Thoracic aorta (tissue), 2 donors: ENCODE measurements at places on chromosomes 12 and 14. TPM values are rescaled to one million over a fixed set of nuclear protein-coding genes. Genes with fewer than 3 reads are reported as not detected.
A peak's percentile ranks its signal among the peaks of the same experiment; 100 is the strongest.

- no peak overlapping the region for H3K27ac ChIP-seq
- H3K4me3 ChIP-seq: peak overlapping the region; percentile 11
- no peaks in the 10 kb centered on the region for H3K27me3 ChIP-seq
Measured at GRCh38 chr14:68663385-68664076, 129.3 kb downstream of the ZFP36L1 start.

DNA sequence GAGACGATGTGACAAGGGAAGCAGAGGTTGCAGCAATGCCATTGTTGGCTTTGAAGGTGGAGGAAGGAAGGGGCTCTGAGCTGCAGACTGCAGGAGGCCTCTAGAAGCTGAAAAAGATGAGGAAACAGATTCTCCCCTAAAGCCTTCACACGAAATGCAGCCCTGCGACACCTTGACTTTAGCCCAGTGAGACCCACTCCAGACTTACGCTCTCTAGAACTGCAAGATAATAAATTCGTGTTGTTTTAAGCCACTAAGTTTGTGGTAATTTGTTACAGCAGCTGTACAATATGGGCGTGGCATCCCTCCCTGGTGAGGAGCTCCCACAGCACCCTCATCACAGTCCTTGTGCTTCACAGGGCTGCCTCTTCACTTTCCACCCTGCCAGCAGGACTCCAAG is 53.2 kb downstream of the GOLGA5 start:
- no peak overlapping the region for H3K4me3 ChIP-seq
- H3K36me3 ChIP-seq: peaks cover 3% of the 10 kb centered on the region
- DNase-seq: no peak

DYRK2 gene
- total RNA-seq: 35.3 TPM

GRCh38 chr14:21298358-21298757 is 18.5 kb downstream of the RPGRIP1 start:
- H3K27ac ChIP-seq: no peak overlapping the region
- H3K4me3 ChIP-seq: no peak overlapping the region
- no peaks in the 10 kb centered on the region for H3K27me3 ChIP-seq
- H3K4me1 ChIP-seq: no peaks in the 10 kb centered on the region
- DNase-seq: no peak

GRCh38 chr12:108666401-108666881 is 32.7 kb upstream of the SELPLG start:
- H3K36me3 ChIP-seq: no peaks in the 10 kb centered on the region
- no peaks in the 10 kb centered on the region for H3K27me3 ChIP-seq
- DNase-seq: no peak
- H3K4me1 ChIP-seq: peaks cover 52% of the 10 kb centered on the region

FLVCR2 gene
- total RNA-seq: 6.2 TPM

DNA sequence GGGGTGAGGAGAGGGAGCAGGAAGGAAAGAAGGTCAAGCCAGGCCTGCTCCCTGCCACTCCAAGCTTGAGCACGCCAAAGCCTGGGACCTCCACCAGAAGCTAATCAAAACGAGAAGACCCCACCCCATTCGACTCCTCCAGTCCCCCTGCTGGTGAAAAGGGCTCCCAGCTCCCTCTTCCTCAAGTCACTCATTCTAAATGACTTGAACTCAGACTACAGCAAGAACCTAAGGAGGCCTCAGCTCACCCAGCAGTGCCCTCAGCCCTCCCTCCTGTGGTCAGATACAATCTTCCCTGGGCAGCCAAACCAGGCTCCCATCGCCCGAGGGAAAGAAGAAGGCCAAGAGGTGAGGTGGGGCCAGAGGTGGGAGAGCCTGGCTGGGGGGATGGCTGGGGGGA is 17.4 kb downstream of the HDAC7 start:
- H3K27ac ChIP-seq: peak overlapping the region; percentile 55
- peak overlapping the region; percentile 3 for H3K4me3 ChIP-seq
- peaks cover 11% of the 10 kb centered on the region for H3K36me3 ChIP-seq
- H3K4me1 ChIP-seq: peaks cover 94% of the 10 kb centered on the region
- no peaks in the 10 kb centered on the region for H3K27me3 ChIP-seq

KRT4 gene
- not detected for total RNA-seq

DLK1 gene
- not detected for total RNA-seq

DNA sequence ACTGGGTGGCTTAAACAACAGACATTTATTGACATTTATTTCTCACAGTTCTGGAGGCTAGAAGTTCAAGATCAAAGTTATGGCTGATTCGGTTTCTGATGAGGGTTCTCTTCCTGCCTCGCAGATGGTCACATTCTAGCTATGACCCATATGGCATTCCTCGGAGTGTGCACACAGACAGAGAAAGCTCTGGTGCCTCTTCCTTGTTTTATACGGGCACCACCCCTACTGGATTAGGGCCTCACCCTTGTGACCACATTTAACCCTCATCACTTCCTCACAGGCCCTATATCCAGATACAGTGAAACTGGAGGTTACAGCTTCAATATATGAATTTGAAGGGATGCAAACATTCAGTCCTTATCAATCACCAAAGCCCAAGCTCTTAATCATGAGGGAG is 77.0 kb upstream of the OVCH1 start:
- DNase-seq: no peak
- no peak overlapping the region for H3K4me3 ChIP-seq
- no peak overlapping the region for H3K27ac ChIP-seq
- H3K36me3 ChIP-seq: no peaks in the 10 kb centered on the region

KLHL33 gene
- total RNA-seq: 0.14 TPM

GUCY2C gene
- total RNA-seq: 0.14 TPM

- H3K27ac ChIP-seq: peak within 1 kb of the TSS; percentile 99
- peak; percentile 90 for DNase-seq
Measured at GRCh38 chr12:12891080-12891880, at the start of gene GPRC5A. Gene GPRC5A (plus strand): TSS chr12:12891562. CDS start chr12:12908250, 16,688 bp downstream.

- no peak overlapping the region for H3K27ac ChIP-seq
- no peak overlapping the region for H3K4me3 ChIP-seq
- no peaks in the 10 kb centered on the region for H3K36me3 ChIP-seq
Measured at GRCh38 chr12:89211456-89211855, 140.8 kb downstream of the DUSP6 start.

ARID4A gene
- total RNA-seq: 38.0 TPM

- peaks cover 37% of the 10 kb centered on the region for H3K4me1 ChIP-seq
- no peak overlapping the region for H3K4me3 ChIP-seq
- H3K36me3 ChIP-seq: no peaks in the 10 kb centered on the region
- no peaks in the 10 kb centered on the region for H3K27me3 ChIP-seq
- no peak overlapping the region for H3K27ac ChIP-seq
- no peak for DNase-seq
Measured at GRCh38 chr12:47095446-47096236, 15.9 kb upstream of the AMIGO2 start.

- H3K4me1 ChIP-seq: peaks cover 37% of the 10 kb centered on the region
- no peaks in the 10 kb centered on the region for H3K36me3 ChIP-seq
- no peak overlapping the region for H3K27ac ChIP-seq
Measured at GRCh38 chr14:68305738-68306137, 486.2 kb downstream of the RAD51B start.

DNA sequence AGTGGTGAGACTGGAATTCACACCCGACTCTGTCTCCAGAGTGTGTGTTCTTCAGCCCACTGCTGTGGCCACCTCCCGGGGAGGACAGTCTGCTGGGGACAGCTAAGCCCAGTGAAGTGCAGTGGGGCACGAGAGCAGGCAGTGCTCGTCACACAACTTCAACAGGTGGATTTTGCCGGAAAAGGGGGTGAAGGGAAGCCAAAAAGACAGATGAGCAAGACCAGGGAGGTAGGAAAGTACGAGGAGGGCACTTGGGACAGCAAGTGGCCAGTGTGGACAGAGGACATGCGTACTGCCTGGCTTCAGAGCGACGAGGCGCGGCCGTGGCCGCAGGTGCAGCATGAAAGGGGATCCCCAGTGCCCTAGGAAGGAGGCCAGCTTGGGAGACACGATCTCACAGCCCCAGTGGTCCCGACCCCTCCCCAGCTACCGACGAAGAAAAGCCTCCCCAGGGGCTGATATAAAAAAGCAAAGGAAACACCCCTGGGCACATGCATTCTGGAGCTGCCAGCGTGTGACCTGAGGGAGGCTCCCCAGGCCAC is 96.1 kb downstream of the FBXL14 start:
- H3K36me3 ChIP-seq: no peaks in the 10 kb centered on the region
- H3K27me3 ChIP-seq: no peaks in the 10 kb centered on the region
- H3K4me3 ChIP-seq: no peak overlapping the region
- DNase-seq: no peak
- H3K4me1 ChIP-seq: peaks cover 27% of the 10 kb centered on the region
- no peak overlapping the region for H3K27ac ChIP-seq

DNA sequence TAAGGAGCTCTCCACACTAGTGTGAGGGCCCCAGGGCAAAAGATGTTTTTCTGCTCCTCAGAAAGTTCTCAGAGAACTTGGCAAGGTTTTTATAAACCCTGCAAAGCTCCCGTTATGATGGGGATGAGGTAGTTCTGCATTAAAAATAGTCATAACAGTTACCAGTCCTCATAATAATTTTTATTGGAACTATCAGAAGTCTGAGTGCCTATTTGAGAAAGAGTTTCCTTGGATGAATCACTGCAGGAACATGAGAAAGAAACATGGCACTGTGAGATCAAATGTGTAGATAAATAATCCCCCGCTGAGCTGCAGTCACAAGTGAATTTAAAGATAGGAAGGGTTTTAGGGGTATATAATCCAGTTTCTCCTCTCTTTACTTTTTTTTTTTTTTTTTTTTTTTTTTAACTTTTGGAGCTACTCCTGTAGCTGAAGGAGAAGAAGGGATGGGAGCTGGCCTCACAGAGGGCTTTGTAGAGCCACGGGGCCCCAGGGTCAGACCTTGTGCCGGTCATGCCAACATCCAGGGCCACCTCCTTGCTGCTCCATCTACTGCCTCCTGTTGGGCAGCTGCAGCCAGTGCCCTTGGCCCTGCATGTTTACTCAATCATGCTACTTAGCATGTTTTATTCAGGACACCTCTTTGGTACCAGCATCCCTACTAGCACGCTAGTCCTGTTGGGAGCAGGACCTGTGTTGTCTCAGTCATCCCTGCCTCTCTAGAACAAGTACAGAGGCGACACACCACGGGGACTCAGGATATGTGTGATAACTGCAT is 39.5 kb downstream of the EVL start:
- no peaks in the 10 kb centered on the region for H3K27me3 ChIP-seq
- no peak for DNase-seq
- no peak overlapping the region for H3K4me3 ChIP-seq
- no peaks in the 10 kb centered on the region for H3K36me3 ChIP-seq
- H3K4me1 ChIP-seq: peaks cover 22% of the 10 kb centered on the region
- peak overlapping the region; percentile 62 for H3K27ac ChIP-seq

DNA sequence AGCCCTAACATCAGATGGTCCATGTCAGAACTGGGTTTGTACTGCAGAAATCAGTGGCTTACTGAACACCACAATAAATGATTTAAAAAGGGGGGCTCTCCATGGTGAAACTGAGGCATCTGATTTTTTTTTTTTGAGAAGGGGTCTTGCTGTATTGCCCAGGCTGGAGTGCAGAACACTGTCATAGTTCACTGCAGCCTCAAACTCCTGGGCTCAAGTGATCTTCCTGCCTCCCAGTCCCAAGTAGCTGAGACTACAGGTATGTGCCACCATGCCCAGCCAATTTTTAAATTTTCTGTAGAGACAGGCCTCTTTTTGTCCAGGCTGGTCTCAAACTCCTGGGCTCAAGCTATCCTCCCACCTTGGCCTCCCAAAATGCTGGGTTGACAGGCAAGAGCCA is 57.4 kb downstream of the RFLNA start:
- H3K27me3 ChIP-seq: no peaks in the 10 kb centered on the region
- DNase-seq: no peak
- H3K4me1 ChIP-seq: no peaks in the 10 kb centered on the region
- peaks cover 93% of the 10 kb centered on the region for H3K36me3 ChIP-seq

DNA sequence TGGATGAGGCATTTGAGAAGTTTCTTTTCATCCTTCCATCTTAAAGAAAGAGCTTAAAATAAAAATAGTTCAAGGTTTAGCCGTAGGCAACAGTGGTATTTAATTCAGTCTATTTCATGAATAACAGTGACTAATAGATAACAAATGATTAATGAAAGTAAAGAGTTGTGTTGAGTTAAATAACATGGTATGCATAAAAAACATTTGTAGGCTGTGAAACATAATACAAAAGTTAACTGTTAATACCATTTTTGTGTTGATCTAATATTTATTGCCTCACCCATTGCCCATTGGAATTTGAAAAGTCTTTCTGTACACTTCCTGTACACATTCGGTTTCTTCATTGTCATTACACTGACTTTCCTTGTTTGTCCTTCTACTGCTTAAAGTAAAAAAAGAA is 108.6 kb upstream of the PDE3A start:
- peak overlapping the region; percentile 58 for H3K27ac ChIP-seq
- H3K4me1 ChIP-seq: peaks cover 6% of the 10 kb centered on the region
- no peak for DNase-seq
- no peaks in the 10 kb centered on the region for H3K27me3 ChIP-seq
- H3K4me3 ChIP-seq: no peak overlapping the region

POTEM gene
- not detected for total RNA-seq

DNA sequence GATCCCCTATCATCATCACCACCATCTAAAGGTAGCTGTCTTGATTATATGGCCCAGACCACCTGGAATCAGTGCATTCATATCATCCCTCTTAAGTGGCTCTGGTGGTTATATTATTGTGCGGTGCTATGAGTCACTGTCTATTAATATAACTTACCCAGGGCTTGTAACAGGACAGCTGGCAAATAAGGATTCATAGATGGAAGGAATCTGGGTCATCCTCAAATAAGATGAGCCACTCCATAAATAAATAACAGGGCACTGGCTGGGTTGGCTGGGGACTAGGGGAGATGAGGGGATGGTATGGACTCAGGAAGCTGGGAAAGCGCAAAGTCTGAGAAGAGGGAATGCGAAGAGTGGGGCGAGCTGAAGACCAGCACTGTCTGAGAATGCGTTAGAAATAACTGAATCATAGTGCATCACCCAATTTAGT is 216.1 kb downstream of the NUAK1 start:
- no peak overlapping the region for H3K27ac ChIP-seq
- no peaks in the 10 kb centered on the region for H3K36me3 ChIP-seq
- no peaks in the 10 kb centered on the region for H3K27me3 ChIP-seq
- H3K4me3 ChIP-seq: no peak overlapping the region
- H3K4me1 ChIP-seq: no peaks in the 10 kb centered on the region
- no peak for DNase-seq

DNA sequence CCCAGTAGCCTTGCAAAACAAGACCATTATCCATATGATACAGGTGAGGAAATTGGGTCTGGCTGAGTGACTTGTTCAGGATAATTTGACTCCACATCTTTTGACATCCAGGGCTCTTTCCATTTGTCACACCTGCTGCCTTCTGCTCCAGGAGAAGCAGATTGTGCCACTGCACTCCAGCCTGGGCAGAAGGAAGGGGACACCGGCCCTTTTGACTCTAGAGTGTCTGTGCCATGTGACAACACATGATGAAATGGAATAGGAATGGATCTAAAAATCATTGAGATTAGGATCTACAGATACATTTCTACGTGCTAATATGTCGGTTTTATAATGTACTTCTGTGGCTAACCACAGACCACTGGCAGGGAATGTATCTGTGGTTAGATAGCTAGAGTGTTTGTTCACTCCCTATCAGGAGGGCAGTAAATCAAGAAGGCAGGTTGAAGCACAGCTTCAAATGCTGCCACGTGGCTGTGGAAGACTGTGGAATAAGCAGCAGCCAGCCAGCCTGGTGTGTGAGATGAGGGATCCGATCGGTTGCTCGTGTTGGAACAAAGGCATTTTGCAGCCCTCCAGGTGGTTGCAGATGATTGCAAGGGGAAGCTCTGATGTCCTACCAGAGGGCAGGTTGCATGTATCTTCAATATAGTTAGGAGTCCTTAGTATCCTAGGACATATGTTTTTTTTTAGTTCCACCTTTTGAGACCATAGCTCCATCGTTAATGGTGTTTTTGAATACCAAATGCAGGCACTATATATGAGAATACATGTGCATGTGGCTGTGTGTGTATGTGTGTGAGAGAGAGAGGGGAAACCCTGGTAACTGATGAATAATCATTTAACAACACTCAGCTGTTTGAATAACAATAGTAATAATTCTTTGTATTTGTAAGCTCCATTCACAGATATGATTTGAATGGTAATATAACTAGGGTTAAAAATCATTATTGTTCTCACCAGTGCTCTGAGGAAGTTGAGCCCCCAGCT is 28.6 kb downstream of the EML1 start:
- no peak for DNase-seq
- no peaks in the 10 kb centered on the region for H3K27me3 ChIP-seq
- H3K4me3 ChIP-seq: no peak overlapping the region
- no peaks in the 10 kb centered on the region for H3K36me3 ChIP-seq
